ENCODE measurements at places on chromosomes 4 and X.

GRCh38 chr4:3442959-3443749 lies 1.4 kb downstream of the HGFAC start:
- no peak for DNase-seq

- DNase-seq = no peak
Measured at GRCh38 chr4:21869978-21870745, 78.4 kb downstream of the KCNIP4 start.

GRCh38 chr4:75344915-75345314 lies 169.3 kb downstream of the RCHY1 start:
- no peak for DNase-seq

DNA sequence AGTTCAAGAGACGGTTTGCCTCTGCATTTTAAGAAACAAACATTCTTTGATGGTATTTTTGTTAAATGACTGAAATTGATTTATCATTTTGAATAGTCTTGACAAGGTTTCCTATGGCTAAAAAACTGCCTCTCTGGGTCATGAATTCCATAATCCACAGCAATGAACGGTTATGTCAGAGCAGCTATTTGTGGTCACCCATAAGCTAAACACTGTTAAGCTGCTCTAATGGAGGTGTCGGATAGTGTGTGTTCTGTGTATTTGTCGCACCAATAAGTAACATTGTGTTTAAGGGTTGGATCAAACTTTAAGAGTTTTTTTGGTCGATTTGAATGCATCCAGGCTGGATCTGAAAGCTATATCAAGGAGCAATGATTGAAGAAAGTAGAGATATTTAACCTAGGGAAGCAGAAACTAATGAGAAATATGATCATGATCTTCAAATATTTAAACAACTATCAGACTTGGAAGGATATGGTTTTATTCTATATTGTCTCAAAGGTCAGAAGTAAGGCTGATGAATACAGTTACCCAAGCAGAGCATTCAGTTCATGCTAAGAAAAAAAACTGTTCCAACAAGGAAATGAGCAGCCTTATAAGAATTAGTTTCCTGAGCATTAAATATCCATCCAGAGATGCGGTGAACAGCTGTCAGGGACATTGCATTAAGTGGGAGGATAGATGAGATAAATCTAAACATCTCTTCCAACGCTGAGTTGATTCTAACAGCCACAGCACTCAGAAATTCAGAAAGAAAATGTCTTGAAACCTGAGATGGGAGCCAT lies 232.3 kb upstream of the RPS6KA3 start:
- no peak for DNase-seq

DNA sequence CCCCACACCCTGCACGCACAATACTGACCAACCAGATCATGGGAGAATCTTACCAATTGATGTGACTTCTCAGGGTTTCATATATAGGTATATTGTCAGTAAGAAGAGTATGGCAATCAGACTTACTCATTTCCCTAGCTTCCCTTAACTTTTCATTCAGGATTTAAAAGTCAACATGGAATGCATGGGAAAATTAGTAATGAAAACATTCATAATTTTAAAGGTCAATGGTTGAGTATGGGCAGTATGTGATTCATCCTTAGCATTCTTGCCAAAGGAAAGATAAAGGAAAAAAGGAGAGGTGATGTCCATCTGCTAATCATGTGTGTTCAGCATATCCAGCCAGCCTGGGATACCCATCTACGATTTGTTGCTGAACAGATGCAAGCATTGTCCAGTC lies 4.0 kb downstream of the DIPK2B start:
- DNase-seq = no peak

DNA sequence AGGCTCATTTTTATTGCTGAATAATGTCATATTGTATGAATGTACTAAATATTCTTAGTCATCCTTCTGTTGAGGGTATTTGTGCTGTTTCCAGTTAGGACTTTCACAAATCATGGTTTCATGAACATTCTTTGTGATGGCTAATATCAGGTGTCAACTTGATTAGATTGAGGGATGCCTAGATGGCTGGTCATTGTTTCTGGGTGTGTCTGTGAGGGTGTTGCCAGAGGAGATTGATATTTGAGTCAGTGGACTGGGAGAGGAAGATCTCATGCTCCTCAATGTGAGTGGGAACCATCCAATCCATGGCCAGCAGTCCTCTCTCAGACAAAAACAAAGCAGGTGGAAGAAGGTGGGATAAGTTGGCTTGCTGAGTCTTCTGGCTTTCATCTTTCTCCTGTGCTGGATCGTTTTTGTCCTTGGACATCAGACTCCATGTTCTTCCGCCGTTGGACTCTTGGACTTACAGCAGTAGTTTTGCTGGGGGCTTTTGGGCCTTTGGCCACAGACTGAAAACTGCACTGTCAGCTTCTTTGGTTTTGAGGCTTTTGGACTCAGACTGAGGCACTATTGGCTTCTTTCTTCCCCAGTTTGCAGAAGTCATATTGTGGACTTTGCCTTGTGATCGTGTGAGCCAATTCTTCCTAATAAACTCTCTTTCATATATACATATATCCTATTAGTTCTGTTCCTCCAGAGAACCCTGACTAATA lies 11.9 kb upstream of the HS3ST1 start:
- DNase-seq = no peak

- no peak for DNase-seq
Measured at GRCh38 chr4:124203613-124204238, 508.8 kb downstream of the ANKRD50 start.

DNA sequence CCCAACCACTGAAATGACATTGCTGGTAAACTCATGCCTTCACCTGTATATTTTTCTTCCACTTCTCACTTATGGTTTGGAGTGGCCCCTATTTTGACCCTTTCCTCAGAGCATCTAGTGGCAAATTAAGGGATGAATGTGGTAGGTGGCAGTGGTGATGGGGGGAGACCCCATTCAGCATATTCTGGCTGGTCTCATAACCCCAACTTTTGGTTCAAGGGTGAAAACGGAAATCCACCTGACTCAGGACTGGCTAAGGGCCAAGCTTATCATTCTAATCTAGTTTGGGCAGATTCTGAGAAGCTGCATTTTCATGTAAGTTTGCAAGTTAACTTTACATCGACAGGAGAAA lies 47.0 kb upstream of the NSUN7 start:
- no peak for DNase-seq

DNA sequence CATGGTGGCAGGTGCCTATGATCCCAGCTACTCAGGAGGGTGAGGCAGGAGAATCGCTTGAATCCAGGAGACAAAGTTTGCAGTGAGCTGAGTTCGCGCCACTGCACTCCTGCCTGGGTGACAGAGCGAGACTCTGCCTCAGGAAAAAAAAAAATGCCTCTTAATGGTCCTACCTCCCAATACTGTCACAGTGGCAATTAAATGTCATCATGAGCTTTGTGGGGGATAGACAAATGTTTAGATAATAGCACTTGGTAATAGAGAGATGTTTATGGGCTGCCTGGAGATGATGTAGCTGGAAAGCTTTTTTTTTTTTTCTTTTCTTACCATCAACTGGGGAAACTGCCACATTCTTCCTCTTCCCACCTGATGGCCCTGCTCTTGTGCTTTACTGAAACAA lies 33.0 kb downstream of the GRK4 start:
- no peak for DNase-seq

GRCh38 chr4:164924670-164925238 lies 47.8 kb downstream of the APELA start:
- DNase-seq = no peak

GRCh38 chr4:131644619-131645018 lies 1504.5 kb upstream of the PCDH10 start:
- no peak for DNase-seq

GRCh38 chr4:32560306-32560705 lies 1840.1 kb downstream of the PCDH7 start:
- DNase-seq = no peak

DNA sequence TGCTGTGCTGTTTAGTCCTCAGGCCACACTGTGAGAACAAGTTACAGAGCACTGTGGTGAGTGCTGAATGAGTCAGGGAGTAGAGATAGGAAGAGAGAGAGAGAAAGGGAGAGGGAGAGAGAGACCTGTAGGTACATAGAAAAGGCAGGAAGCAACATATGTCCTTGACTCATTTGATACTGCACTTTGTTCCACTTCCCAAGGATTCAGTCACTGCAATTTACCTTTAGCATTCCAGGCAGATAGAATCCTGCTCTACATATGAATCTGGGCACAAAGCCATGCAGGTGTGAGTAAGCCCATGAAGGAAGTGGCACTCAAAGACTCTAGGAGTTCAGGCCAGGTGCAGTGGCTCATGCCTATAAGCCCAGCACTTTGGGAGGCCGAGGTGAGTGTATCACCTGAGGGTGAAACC lies 1.0 kb upstream of the DAPP1 start:
- DNase-seq = peak; percentile 86

GRCh38 chr4:24477919-24478318 lies 106.4 kb downstream of the DHX15 start:
- no peak for DNase-seq

- no peak for DNase-seq
Measured at GRCh38 chrX:6505960-6506359, 29.0 kb downstream of the VCX3A start.

DNA sequence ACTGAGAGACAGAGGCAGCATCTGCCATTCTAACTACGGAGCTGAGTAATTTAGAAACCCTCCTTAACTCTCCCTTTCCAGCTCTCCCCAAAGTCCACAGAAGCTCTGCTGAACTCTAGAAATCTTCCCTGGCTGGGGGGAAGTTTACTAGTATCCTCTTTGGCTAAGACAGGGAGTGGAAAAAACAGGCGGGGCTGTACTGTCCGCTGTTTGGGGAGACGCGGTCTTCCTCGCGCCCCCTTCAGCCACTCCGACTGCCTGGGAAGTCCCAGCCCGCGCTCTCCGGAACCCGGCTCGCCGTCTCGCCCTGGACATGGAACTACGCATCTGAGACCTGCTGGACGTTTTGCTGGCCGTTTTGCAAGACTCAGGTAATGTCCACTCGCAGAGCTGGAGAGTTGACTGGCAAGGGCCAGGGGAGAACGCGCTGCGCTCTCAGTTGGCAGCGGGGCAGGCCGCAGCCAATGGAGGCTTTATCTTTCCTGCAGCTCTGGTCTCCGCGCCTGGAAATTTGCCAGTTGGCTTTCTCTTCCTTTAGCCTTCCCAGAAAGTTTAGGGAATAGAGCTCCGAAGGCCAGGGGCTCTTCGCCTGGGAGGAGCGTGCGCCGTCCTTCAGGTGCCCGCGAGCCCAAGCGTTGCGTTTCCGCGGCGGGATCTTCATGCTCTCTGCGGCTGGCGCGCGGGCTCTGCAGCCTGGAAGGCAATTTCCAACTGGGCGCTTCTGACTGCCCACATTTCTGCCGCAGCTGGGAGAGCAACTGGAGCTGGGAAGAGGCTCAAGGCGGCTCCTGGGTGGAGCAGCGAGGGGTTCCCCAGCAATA lies 892 bp downstream of the IL1RAPL2 start:
- no peak for DNase-seq

- DNase-seq = peak; percentile 70
Measured at GRCh38 chr4:112230879-112231778, 458 bp upstream of the AP1AR start.

GRCh38 chr4:38377195-38377594 lies 286.8 kb upstream of the KLF3 start:
- no peak for DNase-seq

- no peak for DNase-seq
Measured at GRCh38 chr4:78616046-78616498, 64.5 kb downstream of the ANXA3 start.

GRCh38 chrX:53284684-53285447 lies 3.5 kb upstream of the IQSEC2 start:
- no peak for DNase-seq

GRCh38 chr4:76688619-76689144 lies 209.3 kb downstream of the SOWAHB start:
- DNase-seq = no peak

DNA sequence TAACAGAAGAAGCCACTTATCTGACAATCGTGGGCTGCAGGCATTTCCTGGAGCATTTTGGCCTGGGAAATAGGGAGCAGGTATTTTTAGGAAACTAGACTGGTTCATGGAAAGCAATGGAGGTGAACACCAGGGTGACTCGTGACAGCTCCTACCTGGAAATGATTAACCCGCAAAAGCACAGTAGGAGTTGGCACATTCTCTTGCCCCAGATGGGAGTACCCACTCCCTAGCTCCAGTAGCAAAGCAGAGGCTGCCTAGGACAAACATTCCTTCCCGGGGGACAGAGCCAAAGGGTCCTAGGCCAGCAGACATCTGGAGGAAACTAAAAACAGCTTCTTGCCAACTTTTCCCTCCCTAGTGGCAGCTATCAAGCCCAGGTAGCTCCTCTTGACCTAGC lies 29.0 kb downstream of the RTL5 start:
- DNase-seq = no peak

DNA sequence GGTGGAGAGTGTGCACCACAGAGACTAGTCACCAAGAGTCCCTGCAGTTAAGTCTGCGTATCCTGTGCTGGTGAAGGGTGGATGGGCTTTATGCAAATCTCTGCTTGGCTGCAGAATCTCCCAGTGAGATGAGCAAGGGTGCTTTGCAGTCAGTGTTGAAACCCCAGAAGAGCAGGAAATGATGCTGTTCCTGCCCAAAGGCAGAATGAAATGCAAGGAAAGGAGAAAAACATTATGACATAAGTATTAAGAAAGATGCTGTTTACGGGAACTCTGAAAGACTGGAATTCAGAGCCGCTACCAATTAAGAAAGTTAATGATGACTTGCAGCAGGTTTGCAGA lies 25.4 kb upstream of the ACSL1 start:
- DNase-seq = no peak

DNA sequence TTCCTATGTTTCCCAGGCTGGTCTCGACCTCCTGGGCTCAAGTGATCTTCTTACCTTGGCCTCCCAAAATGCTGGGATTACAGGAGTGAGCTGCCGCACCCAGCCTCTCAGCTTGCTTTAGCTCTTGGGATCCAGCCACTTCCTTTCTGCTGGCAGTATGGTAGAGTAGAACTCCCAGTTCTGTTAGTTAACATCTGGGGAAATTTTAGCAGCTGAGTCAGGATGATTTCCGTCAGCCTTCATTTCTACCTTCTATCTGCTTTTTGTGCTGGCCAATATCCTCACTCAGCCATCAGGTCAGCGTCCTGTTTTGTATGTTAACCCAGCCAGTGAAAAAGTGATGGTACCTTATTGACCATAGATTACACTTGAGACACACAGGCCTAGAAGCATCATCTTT lies 59.3 kb upstream of the GPC4 start:
- no peak for DNase-seq

- no peak for DNase-seq
Measured at GRCh38 chr4:40687676-40688389, 58.2 kb upstream of the RBM47 start.

GRCh38 chrX:131393426-131393825 lies 104.3 kb upstream of the IGSF1 start:
- DNase-seq = peak; percentile 1
